ENCODE measurements at places on chromosomes 3 and 15. TPM values are rescaled to one million over a fixed set of nuclear protein-coding genes. Genes with fewer than 3 reads are reported as not detected.

Gene ERC2
- total RNA-seq, result 0.76 TPM

Gene ZNF860
- total RNA-seq, result 0.27 TPM

Gene PATL2
- 3.3 TPM for total RNA-seq

Gene CCDC9B
- 162 TPM for total RNA-seq

Gene XCR1
- total RNA-seq, result not detected

Gene C3orf52
- 1.8 TPM for total RNA-seq

Gene ARPP21
- total RNA-seq, result not detected

Gene GTF2A2
- 127 TPM for total RNA-seq

Gene CHMP2B
- total RNA-seq, result 33.5 TPM

Gene SAXO2
- total RNA-seq, result 2.2 TPM

Gene ZCWPW2
- 2.0 TPM for total RNA-seq

Gene OR5K2
- not detected for total RNA-seq

Gene USP13
- 122 TPM for total RNA-seq

Gene CRYBG3
- total RNA-seq, result 23.1 TPM

Gene GPR171
- total RNA-seq, result 0.24 TPM

Gene LRTM1
- total RNA-seq, result not detected

Gene ABCF3
- 68.2 TPM for total RNA-seq

Gene DUOX1
- total RNA-seq, result 1.0 TPM

Gene SPATA12
- total RNA-seq, result not detected

Gene ADGRG7
- total RNA-seq, result not detected

Gene GOLGA6B
- not detected for total RNA-seq

Gene CHRNA3
- 0.08 TPM for total RNA-seq

Gene ZBED2
- total RNA-seq, result not detected

Gene VWA5B2
- not detected for total RNA-seq

Gene SV2B
- total RNA-seq, result 3.5 TPM

Gene CD96
- 0.35 TPM for total RNA-seq

Gene TMEM40
- 4.2 TPM for total RNA-seq

Gene MAP3K13
- 8.0 TPM for total RNA-seq

Gene C15orf61
- total RNA-seq, result 11.9 TPM

Gene LEKR1
- 0.78 TPM for total RNA-seq

Gene PLD1
- 78.0 TPM for total RNA-seq

Gene TRAIP
- total RNA-seq, result 2.5 TPM

Gene ACTRT3
- 0.84 TPM for total RNA-seq

Gene FAM81A
- 11.0 TPM for total RNA-seq
